Osteocyte (in vitro differentiated cells): ENCODE measurements at places on chromosomes 2 and 18.

DNA sequence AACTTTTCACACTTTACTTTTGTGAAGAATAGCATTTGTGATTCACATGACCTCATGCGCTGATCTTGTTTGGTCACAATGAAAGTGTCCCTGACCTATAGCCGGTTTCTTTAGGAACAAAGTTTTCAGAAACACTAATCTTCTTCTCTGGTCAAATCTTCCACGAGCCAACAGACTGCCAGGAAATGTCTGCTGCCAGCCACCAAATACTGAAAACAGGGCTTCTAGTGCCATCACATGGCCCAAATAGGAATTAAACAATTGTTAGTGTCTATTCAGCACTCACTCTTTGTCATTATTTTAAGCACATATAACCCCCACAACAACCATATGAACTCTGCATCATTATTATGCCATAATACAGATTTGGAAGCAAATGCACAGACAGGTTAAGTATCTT, 286.5 kb upstream of the SYT4 start:
- no peak for DNase-seq

DNA sequence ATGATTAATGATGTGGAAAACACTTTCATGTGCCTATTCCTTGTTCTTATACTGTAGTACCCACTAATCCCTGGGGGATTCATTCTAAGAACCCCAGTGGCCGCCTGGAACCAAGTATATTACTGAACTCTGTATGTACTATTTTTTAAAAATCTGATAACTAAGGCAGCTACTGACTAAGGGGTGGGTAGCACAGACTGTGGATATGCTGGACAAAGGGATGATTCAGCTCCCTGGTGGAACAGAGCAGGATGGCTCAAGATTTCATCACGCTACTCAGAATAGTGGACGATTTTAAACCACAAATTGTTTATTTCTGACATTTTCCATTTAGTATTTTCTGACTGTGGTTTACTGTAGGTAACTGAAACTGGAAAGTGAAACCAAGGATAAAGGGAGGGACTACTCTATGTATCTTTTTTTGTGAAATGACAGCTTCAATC, 41.8 kb upstream of the CDC42EP3 start:
- no peak for DNase-seq

DNA sequence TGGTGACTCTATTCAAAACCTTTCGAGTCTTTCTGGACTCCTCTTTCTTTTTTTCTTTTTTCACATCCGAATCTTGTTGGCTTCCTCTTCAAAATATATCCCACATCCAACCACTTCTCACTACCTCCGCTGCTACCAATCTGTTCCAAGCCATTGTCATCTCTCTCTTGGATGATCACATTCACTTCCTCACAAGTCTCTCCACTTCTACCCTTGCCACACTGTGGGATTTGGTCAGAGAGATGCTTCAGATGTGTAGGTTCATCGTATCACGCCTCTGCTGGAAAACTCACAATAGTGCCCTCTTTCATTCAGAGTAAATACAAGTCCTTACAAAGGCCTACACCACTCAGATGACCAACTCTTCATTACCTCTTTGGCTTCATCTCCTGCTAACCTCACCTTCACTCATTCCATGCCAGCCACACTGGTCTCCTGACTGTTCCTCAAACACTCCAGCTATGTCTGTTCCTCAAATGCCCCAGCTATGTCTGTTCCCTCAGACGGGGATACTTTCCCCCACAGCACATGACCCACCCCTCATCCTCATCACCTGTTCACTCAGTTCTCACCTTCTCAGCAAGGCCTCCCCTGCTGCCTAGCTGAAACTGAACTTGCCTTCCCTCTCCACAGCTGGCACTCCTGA, 67.2 kb upstream of the PELI1 start:
- no peak for DNase-seq

- DNase-seq: no peak
These were observed 1.5 kb downstream of the SFXN5 start for GRCh38 chr2:73069855-73070642.

DNA sequence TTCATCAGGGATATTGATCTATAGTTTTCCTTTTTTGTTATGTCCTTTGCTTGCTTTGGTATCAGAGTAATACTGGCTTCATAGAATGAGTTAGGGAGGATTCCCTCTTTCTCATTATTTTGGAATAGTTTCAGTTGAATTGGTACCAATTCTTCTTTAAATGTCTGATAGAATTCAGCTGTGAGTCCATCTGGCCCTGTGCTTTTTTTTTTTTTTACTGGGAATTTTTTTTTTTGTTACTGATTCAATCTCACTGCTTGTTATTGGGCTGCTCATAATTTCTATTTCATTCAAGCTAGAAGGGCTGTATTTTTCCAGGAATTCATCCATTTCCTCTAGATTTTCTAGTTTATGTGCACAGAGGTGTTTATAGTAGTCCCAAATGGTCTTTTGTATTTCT, 103.9 kb downstream of the RND3 start:
- DNase-seq: no peak
